Dorsolateral prefrontal cortex (tissue), 122 donors: ENCODE measurements at places on chromosomes 3 and 15.

DNA sequence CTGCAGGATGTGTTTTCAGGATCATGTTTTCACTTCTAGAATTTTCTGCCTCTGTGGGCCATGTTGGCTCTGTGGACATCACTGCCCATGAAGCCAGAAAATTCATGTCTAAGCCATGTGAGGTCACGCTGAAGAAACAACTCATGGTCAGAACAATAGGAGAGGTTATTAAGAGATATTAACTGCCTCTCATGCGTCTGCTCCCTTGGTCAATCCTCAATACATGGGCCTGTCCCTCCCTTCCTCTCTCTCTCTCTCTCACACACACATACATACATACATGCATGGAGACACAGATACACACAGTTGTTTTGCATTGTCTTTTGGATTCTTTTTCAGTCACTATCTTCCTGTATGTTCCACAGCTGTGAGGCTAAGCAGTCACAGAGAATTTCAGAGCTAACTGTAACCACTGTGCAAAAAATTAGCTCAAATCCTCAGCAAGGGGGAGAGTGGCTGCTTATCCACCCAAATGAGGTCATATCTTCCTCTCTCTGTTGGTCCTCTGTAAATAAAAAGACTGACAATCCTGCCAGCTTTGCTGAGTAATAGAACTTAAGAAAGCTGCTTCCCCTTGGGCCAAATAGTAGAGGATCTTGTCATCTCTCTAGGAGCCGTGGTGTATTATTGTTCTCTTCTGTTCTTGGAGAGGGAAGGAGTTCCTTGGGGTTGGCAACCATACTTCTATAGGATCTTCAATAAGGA lies 45.6 kb downstream of the LRTM1 start:
- DNase-seq = no peak

- DNase-seq = no peak
Measured at GRCh38 chr3:127288921-127289705, 1.3 kb upstream of the PRR20G start.

- no peak for DNase-seq
Measured at GRCh38 chr15:68541743-68542142, 37.0 kb upstream of the CORO2B start.

- DNase-seq = no peak
Measured at GRCh38 chr3:194906229-194906629, 220.5 kb downstream of the FAM43A start.
